ENCODE measurements at places on chromosomes 1 and 21.

DNA sequence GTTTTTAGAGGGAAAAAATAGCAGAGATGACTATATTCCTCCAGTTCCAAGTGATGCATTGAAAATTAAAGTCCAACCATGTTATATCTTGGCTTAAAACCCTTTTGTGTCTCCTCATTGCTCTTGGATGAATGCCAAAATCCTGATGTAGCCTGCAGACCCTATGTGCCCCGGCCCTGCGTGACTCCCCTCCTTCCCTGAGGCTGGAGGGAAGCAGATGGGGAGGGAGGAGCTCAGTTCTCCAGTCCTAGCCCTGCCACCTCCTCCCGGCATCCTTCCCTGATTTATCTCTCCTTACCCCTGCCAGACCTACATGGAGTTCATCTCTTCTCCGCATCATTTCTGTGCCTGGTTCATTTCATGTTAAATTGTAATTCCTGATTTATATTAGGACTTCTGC lies 397.4 kb downstream of the PTPRU start:
- no peak for DNase-seq

DNA sequence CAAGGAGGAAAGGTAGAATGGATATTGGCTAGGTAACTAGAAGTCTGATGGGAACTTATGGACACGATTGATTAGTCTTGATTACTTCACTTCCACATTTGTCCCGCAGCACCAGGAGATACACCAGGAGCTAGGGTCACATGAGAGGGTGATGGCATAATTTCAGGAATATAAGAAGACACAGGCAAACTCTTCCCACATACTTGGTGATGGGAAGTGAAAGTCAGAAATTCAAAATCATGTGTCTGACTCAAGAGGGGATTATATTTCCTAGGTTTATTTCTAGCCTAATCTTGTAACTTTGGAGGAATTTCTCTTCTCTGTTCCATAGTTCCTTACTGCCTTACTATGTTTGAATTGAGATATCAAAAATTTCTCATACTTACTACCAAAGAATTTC lies 185.0 kb downstream of the PBX1 start:
- no peak for DNase-seq

DNA sequence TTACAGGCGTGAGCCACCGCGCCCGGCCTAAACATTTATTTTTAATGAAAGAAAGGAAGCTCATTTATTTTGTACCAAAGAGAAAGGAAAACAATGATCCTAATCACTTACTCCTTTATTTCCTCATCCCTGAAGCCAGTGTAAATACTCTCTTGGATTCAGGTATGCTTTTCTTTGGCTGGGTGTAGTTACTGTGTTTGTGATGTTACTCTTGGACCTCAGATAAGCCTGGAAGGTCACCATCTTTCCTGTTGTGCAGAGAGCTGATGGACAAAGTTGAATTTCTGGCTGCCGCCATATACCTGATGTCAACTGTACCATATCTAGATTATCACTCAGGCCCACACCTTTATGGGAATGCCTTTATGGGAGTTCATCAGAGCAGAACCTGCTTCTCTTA lies 35.4 kb upstream of the FOXE3 start:
- DNase-seq = no peak

GRCh38 chr1:94401206-94401605 lies 17.0 kb upstream of the ABCD3 start:
- no peak for DNase-seq

DNA sequence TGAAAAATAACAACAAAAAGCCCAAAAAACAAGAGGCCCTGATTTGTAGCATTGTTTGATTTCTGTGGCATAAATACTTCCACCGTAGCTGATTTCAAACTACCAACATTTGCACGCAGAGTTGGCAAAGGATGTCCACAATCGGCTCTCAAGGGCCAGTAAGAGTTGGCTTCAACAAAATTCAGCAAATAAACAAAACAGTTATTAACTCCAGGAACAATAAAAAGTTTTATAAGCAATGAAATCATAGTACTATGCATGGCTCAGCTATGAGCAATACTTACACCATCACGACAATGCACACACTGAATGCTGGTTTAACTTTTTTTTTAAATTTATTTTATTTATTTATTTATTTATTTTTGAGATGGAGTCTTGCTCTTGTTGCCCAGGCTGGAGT lies 8.7 kb upstream of the COX20 start:
- DNase-seq = no peak

GRCh38 chr21:26850116-26850643 lies 5.0 kb upstream of the ADAMTS1 start:
- peak; percentile 60 for DNase-seq

GRCh38 chr1:33918368-33918767 lies 54.5 kb downstream of the HMGB4 start:
- peak; percentile 80 for DNase-seq

All from fibroblast of skin of right quadriceps (primary cell).